ENCODE measurements at places on chromosomes 3 and 15. TPM values are rescaled to one million over a fixed set of nuclear protein-coding genes. Genes with fewer than 3 reads are reported as not detected.

ST3GAL6 gene
- total RNA-seq = 4.2 TPM

LTF gene
- 3.3 TPM for total RNA-seq

GOLGA6L9 gene
- 3.4 TPM for total RNA-seq

TM4SF18 gene
- 0.95 TPM for total RNA-seq

TMEM62 gene
- 18.7 TPM for total RNA-seq

Measured in esophagus squamous epithelium (tissue), 5 donors.